ENCODE measurements at places on chromosomes 16 and 17.

DNA sequence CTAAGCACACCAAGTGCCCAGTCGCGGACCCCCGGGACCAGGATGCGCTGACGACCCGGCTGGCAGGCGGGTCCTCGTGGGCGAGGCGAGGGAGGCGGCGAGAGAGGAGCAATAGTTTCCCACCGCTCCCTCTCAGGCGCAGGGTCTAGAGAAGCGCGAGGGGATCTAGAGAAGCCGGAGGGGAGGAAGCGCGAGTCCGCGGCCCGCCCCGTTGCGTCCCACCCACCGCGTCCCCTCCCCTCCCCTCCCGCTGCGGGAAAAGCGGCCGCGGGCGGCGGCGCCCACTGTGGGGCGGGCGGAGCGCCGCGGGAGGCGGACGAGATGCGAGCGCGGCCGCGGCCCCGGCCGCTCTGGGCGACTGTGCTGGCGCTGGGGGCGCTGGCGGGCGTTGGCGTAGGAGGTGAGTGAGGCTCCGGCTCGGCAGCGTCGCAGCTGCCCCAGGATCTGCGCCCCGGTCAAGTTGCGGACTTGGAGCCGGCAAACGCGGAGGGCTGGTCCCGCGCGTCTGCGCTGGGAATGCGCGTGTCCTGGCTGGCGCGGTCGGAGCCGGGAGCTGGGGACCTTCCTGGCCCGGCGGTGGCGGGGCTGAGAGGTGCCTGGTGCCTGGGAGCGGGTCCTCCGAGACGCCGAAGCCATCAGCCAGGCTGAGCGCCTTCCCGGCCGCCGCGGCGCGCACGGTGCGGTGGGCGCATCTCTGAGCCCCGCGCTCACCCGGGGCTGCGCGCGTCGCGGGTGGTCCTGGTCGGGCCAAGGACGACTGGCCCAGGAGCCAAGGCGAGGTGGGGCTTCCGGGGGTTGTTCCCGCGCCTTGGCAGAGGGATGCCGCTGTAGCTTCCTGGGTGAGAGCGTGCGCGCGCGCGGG, at the start of gene ITGB3:
TSS of gene ITGB3 (plus strand) at position 287 of the 862 bp plus-strand sequence. CDS start at position 322, 35 bp downstream.
- DNase-seq, result peak; percentile 11

DNA sequence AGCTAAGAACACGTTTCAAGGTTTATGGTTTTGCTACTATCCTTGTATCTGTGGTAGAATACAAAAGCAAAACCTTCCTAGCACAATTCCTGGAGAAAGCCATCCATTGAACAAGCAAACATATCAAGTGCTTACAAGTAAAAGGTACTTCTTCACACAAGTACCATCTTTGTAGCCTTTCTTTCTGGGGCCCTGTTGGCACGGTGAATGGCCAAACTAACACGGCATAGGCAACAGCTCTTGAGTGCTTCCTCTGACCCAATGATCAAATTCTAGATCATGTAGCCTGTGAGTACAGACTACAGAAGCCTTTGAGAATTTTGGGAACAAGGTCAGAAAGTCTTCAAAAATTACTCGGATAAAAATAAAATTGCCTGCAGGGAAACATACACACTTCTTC, 57.9 kb downstream of the ANKFY1 start:
- DNase-seq, result no peak

DNA sequence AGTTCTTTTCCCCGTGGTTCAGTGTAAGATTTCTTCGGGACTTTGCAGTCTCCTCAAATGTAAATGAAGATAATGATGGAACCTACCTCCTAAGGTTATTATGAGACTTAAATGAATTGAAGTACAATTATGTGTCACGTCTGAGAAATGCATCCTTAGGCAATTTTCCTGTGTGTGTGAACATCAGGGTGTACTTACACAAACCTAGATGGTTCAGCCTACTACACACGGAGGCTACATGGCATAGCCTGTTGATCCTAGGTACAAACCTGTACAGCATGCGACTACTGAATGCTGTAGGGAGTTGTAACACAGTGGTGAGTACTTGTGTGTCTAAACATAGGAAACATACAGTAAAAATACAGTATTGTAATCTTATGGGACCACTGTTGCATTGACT, 1.1 kb upstream of the FAM20A start:
- DNase-seq, result no peak

DNA sequence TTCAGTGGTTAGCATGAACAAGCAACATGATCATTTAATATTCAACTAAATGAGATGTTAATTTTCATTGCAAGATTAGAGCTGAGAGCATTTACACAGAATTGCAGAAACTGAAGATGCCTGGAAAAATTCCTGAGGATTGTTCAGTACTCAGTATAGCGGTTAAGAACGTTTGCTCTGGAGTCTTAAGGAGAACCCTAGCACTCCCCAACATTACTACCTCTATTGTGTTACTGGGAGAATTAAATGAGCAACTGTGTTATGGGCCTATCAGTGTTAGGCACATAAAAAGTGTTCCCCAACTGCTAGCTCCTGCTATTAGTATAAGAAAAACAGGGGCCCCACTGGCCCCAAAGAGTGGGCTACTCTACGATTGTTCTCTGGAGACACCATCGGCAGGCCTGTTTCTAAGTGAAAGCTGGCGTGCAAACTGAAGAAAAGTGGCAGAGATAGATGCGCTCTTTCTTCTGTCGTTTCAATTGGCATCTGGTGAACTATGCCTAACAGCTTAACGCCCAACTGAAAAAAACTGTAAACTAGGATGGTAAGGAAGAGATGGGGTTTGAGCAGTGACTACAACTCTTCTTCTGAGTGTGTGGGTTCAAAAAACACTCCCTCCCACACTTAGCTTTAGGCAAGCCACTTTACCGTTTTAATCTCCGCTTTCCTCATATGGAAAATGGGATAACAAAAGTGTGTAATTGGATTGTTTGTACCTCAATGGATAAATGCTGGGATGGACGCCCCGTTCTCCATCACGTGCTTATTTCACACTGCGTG, 1.3 kb downstream of the CDR2 start:
- no peak for DNase-seq

GRCh38 chr17:42477173-42477572, 18.5 kb downstream of the ATP6V0A1 start:
- no peak for DNase-seq
